ENCODE measurements at places on chromosomes 7 and 10.

DNA sequence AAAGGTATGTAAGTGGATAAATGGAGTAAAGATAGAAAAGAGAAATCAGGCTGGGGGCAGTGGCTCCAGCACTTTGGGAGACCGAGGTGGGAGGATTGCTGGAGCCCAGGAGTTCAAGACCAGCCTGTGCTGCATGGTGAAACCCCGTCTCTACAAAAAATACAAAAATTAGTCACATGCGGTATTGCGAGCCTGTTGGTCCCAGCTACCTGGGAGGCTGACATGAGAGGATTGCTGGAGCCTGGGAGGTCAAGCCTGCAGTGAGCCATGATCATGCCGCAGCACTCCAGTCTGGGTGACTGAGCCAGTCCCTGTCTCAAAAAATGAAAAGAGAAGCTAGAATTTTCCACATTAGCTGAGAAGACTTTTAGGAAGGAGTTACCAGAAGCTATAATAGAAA lies 14.8 kb downstream of the LCOR start:
- DNase-seq, result no peak

DNA sequence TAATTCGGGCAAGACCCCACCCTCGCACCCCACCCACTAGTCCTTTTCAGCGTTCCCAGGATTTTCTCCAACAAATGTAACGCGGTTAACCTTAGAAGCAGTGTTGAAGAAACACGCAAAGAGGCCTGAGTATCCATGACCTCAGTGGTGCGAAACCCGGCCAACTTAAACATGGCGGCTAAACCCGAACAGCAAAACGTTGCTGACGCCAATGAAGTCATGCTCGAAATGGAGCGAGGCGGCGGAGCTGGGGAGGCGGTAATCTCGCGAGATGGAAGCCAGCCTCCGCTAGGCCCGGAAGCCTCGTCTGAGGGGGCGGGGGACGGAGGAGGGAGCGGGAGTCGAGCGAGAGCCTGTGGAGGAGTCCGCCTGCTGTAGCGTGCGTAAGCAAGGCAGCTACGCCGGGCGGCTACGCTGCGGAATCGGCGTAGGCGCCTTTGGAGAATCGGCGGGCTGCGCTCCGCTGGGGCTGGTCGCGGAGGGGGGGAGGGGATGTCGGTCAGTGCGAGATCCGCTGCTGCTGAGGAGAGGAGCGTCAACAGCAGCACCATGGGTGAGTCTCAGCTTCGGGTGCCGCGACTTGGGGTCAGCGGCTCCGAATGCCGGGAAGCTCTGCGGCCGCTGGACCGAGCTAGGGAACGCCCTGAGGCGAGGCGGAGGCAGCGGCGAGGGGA lies at the start of gene SEPTIN7:
Gene SEPTIN7 (plus strand): TSS at position 340 of the 674 bp plus-strand sequence. CDS start 153 bp downstream, at position 493.
- DNase-seq, result peak; percentile 98

- no peak for DNase-seq
Observed at GRCh38 chr10:60194421-60194820, 195.3 kb downstream of the ANK3 start.

GRCh38 chr7:115779561-115779960 lies 251.0 kb downstream of the TFEC start:
- no peak for DNase-seq

- no peak for DNase-seq
Observed at GRCh38 chr7:2478399-2478785, 2.2 kb upstream of the GRIFIN start.

DNA sequence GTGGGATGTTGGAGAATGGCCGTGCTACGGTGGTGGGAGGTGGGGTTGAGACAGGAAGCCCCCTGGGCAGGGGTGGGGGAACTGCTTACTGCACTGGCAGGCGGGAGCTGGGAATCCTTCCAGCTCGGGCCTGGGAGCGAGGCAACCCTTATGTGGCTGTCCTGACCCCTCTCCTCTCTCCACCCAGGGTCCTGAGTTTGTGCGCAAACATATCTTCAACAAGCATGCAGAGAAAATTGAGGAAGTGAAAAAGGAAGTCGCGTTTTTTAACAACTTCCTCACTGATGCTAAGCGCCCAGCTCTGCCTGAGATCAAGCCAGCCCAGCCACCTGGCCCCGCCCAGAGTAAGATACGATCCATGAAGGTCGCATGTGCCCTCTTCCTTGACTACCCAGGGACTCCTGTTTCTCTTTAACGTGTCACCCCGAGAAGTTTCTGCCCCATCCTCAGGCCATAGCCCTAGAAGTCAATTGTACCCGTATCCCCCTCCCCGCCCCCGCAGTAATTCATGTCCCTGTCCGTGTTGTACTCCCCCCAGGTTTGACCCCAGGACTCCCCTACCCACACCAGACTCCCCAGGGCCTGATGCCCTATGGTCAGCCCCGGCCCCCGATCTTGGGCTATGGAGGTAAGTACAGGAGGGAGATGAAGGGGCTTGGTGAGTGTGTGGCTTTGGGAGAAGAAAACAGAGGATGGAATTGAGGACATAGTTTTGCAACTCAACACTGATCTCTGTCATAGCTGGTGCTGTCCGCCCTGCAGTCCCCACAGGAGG lies 1.8 kb downstream of the UFSP1 start:
- peak; percentile 42 for DNase-seq

GRCh38 chr7:20301311-20301939 lies 29.3 kb upstream of the ITGB8 start:
- DNase-seq, result no peak

GRCh38 chr7:110568932-110569331 lies 522.0 kb upstream of the LRRN3 start:
- DNase-seq, result no peak

- DNase-seq, result no peak
Observed at GRCh38 chr7:143041346-143041745, 10.8 kb upstream of the OR6V1 start.

DNA sequence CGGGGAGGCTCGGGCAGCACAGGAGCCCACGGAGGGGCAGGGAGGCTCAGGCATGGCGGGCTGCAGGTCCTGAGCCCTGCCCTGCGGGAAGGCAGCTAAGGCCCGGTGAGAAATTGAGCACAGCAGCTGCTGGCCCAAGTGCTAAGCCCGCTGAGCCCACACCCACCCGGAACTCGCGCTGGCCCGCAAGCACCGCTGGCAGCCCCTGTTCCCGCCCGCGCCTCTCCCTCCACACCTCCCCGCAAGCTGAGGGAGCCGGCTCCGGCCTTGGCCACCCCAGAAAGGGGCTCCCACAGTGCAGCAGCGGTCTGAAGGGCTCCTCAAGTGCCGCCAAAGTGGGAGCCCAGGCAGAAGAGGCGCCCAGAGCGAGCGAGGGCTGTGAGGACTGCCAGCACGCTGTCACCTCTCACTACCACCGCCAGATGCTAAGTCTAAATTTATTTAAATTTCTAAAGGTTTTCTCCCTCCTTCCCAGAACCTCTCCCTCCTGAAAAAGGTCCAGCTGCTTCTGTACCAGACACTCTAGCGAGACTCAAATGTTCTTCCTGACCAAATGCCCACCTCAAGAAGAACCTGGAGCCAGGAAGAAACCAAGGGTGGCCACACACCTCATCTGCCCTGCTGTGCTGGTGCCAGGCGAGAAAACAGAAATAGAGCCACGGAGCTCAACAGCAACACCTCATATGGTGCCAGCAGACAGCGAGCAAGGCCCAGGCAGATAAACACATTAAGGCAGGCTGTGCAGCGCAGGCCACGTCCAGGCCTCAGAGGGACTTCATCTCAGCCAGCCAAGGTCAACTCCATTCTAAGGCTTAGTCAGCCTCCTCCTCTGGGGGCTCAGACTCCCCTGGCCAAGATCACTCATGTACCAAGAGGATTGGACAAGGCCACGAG lies 47.0 kb downstream of the KCNMA1 start:
- no peak for DNase-seq

GRCh38 chr10:117431160-117431559 lies 55.9 kb upstream of the PDZD8 start:
- no peak for DNase-seq

Data from activated CD4-positive, alpha-beta T cell treated with anti-CD3 and anti-CD28 coated beads, Interleukin-2, amount 50 U/mL, for 4 hours (primary cell).